AG04450 (cell line): ENCODE measurements at places on chromosomes 2 and 18. TPM values are rescaled to one million over a fixed set of nuclear protein-coding genes. Genes with fewer than 3 reads are reported as not detected.

Gene SLC14A1
- 73.9 and 80.5 TPM in 2 replicates for polyA plus RNA-seq

DNA sequence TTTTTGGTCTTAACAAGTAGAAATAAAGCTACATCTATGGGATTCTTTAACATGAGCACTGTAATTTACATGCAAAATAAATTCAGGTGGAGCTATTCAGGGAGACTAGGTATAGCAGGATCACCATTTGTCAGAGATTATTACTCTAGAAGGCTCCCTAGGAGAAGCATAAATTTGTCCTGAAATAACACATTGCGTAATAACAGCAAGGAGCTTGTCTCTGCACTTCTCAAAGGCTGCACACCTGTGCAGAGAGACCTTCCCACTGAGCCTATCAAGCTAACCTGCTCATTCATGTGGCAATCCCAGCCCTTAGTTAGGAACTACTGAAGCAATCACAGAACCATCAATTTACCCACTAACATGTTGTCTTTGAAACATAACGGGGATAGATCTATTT, 437.4 kb upstream of the MC4R start:
- no peak for DNase-seq

DNA sequence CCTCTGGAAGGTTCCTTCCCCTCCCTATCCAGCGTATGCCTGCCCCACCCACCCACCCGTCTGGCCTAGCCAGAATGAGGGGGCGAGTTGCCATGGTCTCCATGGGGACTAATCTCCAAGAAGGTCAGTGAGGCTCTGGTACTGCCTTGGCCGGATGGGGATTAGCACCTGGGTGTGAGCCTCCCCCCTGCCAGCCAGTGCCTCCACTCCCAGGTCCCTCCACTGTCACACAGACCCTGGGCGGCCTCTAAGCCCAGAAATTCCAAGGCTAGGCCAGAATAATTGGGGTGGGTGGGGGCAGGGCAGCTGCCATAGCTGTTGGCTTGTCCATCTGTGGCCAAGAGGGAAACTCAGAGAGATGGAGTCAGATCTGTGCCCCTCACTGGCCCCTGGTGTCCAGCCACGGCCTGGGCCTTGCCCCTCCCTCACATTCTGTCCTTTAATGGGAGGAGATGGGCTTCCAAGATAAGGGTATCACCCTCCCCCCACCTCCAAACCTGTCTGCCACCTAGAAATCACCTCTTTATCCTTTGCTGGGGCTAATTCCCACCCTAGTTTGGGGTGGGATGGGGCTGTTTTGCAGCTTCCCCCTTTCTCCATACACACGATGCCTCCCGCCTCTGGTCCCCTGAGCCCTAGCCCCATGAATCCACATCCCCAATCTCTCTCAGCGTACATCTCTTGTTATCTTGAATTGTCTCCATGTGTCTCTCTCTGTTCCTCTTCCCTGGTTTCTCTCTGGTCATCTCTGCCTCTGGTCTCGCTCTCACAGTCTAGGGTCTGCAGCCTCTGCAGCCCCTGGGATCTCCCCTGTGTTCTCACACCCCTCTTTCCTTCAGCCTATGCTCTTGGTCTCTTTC, 6.0 kb upstream of the CRYBA2 start:
- no peak for DNase-seq

GRCh38 chr2:212213191-212213590, 325.4 kb downstream of the ERBB4 start:
- no peak for DNase-seq

Gene LINC00305
- polyA plus RNA-seq = not detected in 2 replicates
